DMS79 (cell line): ENCODE measurements at places on chromosomes 6 and 20.
A peak's percentile ranks its signal among the peaks of the same experiment; 100 is the strongest.

DNA sequence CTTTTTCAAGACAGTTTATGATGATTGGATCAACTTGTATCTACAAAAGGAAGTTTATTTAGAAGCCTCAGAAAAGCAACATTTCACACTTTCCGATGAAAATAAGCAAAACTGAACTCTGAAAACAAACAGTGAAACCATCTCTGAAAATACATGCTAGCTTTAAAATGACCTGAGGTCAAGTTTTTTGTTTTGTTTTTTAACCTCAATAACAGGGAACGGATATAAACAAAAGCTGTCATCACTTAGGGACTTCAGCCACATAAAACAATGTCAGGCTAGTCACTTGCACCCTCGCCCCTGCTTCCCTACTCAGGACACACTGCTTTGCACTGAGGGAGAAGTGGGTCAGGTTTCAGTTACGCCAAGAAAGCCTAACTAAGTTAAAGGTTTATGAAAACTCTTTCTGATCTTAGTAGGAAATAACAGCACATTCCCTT is 11.6 kb downstream of the BACH2 start:
- DNase-seq, result no peak

DNA sequence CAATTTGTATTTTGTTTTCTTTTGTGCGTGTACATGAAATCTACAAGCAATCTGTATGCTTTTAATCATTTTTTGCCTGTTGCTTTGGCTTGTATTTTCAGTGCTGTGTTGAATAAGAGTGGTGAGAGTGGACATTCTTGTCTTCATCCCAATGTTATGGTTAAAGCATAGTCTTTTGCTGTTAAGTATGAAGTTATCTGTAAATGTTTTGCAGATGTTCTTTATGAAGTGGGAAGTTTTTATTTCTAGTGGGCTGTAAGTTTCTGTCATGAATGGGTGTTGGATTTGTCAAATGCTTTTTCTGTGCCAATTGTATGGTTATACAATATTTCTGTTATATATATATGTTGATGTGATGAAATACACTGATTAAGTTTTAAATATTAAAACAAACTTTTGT is 24.2 kb downstream of the ZKSCAN3 start:
- DNase-seq, result no peak

GRCh38 chr6:106608080-106608668 is 21.1 kb downstream of the RTN4IP1 start:
- no peak for DNase-seq

DNA sequence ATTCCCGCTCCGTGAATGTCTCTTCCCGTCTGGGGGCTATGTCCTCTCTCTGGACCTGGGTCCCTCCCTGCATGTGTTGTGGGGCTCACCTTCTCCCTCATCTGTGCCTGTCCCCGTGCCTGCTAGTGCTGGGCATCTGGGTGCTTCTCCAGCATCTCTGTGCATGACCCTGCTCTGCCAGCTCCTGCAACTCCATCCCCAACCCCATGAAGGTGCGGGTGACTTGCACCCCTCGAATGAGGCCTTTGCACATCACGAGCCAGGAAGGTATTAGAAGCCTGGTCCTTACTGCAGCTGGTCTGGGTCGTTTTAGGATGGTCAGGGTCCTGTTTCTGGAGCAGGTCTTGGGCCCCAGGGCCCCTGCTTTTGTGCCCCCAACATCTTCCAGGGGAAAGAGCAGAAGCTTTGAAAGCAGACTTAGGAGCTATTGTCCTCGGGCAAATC is 109.7 kb downstream of the AGPAT4 start:
- no peak for DNase-seq

- DNase-seq, result no peak
Observed at GRCh38 chr6:70131528-70131927, 171.4 kb downstream of the COL9A1 start.

DNA sequence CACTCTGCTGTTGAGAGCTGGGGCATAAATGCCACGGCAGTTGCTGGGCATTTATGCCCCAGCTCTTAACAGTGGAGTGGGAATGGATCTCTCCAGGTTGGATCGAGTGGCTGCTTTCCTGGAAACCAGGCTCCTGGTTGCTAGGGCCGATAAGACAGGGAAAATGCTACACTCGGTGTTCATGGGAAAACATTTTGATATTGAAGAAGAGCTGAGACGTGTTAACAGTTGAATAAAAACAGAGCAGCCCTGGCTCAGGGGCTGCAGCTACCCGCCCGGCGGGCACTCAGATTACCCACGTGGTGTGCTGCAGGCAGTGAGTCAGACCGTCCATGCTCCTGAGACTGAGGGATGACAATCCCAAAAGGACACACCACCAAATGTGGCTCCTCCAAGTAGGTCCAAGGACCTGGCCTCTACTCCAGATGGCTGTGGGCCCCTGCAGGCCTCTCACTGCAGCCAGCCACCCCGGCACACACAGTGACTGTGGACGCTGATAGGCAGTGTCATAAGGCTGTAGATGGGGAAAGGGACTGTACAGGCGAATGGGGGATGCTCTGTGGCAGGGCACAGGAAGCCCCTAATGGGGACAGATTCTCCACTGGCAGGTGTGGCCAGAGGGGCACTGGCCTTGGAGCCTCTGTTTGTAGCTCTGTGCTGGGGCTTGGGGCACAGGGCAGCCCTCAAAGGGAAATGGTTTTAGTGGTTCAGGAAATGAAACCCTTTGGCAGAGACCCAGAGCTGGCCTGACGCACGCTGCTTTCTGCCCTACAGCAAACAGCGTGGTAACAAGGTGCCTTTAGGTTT is 237.8 kb downstream of the LY86 start:
- peak; percentile 55 for DNase-seq

GRCh38 chr20:21450572-21450971 is 53.2 kb upstream of the NKX2-4 start:
- no peak for DNase-seq

DNA sequence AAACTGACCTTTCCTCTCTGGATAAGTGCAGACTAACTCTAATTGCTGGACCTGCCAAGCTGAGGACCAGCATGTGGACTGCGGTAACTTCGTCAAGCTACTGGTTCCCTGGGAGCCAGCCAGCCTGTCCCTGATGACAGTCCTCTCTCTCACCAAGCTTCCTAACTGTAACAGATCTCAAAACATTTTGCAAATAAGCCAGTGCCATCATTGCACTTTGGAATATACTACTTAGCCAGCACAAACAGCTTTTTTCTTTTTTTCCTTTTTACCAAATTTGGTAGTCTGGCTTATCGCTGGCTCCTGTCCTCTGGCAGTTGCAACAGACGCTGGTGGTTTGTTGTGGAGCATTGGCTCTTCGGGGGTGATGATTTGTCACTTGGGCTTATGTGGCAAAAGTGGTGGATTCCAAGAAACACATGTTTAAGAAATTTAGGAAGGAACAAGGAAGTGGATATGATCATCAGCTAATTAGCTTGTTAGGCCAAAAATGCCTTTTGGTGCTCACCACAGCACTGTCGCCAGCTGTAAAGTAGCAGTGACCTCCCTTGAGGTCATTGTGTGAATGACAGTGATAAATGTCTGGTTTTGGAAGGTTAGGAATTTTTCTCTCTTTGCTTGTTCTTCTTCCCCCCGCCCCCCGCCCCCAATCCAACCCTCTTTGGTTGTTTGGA is 171.7 kb downstream of the CLIC5 start:
- DNase-seq, result no peak

DNA sequence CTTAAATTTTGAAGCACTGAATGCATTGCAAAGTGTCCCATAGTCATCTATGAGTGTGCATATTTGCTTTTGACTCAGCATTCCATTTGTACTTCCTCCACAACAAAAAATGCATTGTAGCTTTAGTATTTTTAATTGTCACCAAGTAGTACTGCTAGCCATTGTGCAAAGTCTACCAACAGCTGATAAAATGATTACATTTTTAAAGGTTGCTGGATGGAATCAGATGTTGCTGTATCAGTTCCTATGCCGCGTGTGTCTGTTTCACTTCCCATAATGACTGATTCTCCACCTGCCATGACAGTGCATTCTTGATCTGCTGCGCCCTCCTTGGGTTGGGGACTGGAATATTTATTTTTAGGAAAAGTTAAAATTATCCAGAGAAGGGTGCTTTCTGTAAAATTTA is 41.2 kb downstream of the SLX4IP start:
- no peak for DNase-seq
